ENCODE measurements at places on chromosomes 5 and 9.

DNA sequence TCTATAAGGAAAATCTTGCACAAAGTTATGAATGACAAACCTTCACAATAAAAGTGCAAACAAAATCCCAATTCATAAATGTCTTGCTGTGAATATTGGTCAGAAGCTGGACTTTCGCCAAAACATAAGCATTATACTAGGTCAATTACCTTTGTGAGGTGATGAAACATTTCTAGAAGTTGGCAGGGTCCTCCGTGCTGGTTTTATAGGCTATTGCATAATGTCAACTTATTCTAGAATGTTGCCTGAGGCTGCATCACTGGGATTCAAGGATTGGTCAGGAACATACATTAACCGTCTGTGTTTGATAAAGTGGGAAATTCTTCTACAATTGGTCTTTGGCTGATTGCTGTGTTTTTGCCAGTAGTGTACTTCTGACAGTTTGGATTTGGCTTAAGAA lies 49.8 kb upstream of the PALM2AKAP2 start:
- H3K27ac ChIP-seq, result no peak overlapping the region
- H3K27me3 ChIP-seq, result peaks cover 5% of the 10 kb centered on the region
- H3K4me3 ChIP-seq, result no peak overlapping the region
- no peak for DNase-seq
- peaks cover 2% of the 10 kb centered on the region for H3K4me1 ChIP-seq
- H3K36me3 ChIP-seq, result no peaks in the 10 kb centered on the region

DNA sequence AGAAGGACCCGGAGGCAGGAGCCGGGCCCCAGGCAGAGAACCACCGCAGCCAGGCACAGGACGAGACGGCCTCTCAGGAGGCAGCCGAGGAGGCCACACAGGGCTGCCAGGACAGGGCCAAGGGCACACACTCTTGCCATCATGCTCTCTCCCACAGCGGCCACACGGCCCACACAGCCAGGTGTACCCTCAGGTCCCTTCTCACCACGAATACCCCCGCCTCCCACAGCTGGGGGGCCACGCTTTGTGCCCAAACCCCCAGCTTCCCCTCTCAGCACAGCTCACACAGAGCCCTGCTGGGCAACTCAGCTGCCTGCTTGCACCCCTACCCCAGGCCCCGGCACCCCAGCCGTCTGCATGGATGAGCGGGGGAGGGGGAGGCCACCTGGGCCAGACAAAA lies 5.3 kb downstream of the SSNA1 start:
- H3K27ac ChIP-seq, result no peak overlapping the region
- H3K4me3 ChIP-seq, result no peak overlapping the region
- no peak for DNase-seq
- peaks cover 5% of the 10 kb centered on the region for H3K4me1 ChIP-seq
- peaks cover 15% of the 10 kb centered on the region for H3K36me3 ChIP-seq

- H3K27ac ChIP-seq, result no peak overlapping the region
- peaks cover 11% of the 10 kb centered on the region for H3K36me3 ChIP-seq
- no peaks in the 10 kb centered on the region for H3K4me1 ChIP-seq
- H3K4me3 ChIP-seq, result no peak overlapping the region
Observed at GRCh38 chr9:127876026-127876763, 1.3 kb downstream of the AK1 start.

DNA sequence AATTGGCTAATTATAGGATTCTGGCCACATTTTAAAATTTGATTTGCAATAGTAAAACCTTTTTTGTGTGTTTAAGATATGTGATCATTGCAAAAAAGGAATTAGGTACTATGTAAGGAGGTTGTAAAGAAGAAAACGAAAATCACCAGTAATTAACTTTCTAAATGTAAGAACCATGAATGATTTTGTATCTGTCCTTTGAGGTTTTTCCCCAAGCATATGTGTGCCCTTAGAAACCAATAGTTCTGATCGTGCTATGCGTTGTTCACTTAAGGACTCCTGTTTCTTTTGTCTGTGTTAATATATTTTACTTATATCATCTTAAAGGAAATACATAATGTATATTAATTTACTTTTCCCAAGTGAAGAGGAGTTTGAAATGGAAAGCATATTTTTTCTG lies 410.2 kb downstream of the PSAT1 start:
- no peak overlapping the region for H3K4me3 ChIP-seq
- no peak for DNase-seq
- no peak overlapping the region for H3K27ac ChIP-seq
- peaks cover 4% of the 10 kb centered on the region for H3K4me1 ChIP-seq
- H3K27me3 ChIP-seq, result no peaks in the 10 kb centered on the region

GRCh38 chr9:89597711-89598362 lies 7.0 kb upstream of the GADD45G start:
- H3K4me1 ChIP-seq, result peaks cover 5% of the 10 kb centered on the region
- no peak overlapping the region for H3K4me3 ChIP-seq
- DNase-seq, result peak; percentile 45
- peaks cover 30% of the 10 kb centered on the region for H3K27me3 ChIP-seq
- H3K36me3 ChIP-seq, result no peaks in the 10 kb centered on the region

GRCh38 chr5:1708592-1709141 lies 91.0 kb downstream of the MRPL36 start:
- no peaks in the 10 kb centered on the region for H3K36me3 ChIP-seq
- H3K4me1 ChIP-seq, result peaks cover 9% of the 10 kb centered on the region
- no peak overlapping the region for H3K27ac ChIP-seq
- no peak for DNase-seq
- no peak overlapping the region for H3K4me3 ChIP-seq
- peaks cover 10% of the 10 kb centered on the region for H3K27me3 ChIP-seq

DNA sequence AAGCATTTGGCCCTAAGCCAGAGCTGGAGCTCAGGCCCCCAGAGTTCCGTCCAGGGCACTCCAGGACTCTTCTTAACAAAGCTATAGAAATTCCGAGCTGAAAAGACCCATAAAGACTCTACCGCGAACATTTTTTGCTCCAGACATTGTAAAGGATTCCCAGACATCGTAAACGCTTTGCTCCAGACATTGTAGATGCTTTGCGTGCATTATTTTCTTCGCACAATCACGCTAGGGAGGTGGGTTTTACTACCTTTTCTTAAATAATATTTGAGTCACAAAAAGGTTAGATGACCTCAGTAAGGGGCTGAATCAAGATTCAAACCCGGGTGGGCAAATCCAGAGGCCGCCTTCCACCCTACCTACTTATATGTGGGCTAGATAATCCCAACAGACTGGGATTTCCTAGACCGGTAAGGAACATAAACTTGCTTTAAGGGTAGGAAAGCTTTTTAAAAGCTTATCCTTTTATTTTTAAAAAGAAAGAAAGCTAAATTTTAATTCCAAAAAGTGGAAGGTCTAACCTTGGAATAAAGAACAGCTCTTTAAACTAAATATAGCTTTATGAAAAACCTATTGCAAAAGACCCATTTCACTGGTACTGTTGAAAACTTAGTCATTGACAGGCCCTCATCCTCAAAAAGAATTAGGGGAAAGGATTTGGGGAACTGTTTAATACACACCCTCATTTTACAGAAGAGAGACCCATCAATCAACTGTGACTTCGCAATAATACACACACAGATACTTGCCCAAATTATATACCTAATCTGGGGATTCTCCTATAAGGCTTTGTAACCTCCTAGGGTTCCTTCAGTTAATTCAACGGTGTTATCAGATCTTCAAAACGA lies 822 bp upstream of the TNIP1 start:
- peaks cover 37% of the 10 kb centered on the region for H3K36me3 ChIP-seq
- peak overlapping the region; percentile 86 for H3K27ac ChIP-seq
- no peaks in the 10 kb centered on the region for H3K27me3 ChIP-seq
- H3K4me1 ChIP-seq, result peaks cover 70% of the 10 kb centered on the region
- no peak for DNase-seq

GRCh38 chr5:37714756-37715155 lies 125.1 kb downstream of the GDNF start:
- no peak for DNase-seq
- peaks cover under 1% of the 10 kb centered on the region for H3K4me1 ChIP-seq
- H3K36me3 ChIP-seq, result no peaks in the 10 kb centered on the region
- H3K27ac ChIP-seq, result no peak overlapping the region
- no peak overlapping the region for H3K4me3 ChIP-seq

- H3K36me3 ChIP-seq, result no peaks in the 10 kb centered on the region
- H3K4me3 ChIP-seq, result no peak overlapping the region
- no peaks in the 10 kb centered on the region for H3K27me3 ChIP-seq
- DNase-seq, result no peak
- H3K4me1 ChIP-seq, result peaks cover 2% of the 10 kb centered on the region
Observed at GRCh38 chr9:78357165-78357873, 60.4 kb downstream of the PSAT1 start.

- no peak for DNase-seq
- peaks cover 19% of the 10 kb centered on the region for H3K36me3 ChIP-seq
- H3K4me1 ChIP-seq, result peaks cover 5% of the 10 kb centered on the region
- H3K27me3 ChIP-seq, result no peaks in the 10 kb centered on the region
- no peak overlapping the region for H3K27ac ChIP-seq
Observed at GRCh38 chr9:83633255-83633654, 10.3 kb downstream of the IDNK start.

DNA sequence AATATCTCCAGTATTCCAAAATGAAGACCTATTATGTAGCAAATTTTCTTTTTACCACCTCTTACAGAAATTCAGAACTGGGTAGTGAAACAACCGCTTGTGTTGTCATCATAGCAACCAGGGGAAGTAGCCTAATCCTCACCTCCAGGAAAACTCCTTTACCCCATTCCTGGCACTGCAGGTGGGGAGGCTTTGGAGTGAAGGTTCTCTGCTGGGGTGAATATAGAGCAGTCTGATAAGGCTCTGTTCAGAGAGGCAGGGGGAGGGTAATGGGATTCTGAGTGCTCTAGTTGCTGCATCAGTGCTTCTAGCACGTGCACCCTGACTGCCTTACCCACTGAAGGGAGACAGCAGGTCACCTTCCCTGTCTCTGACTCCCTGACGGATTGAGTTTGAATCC lies 116.2 kb downstream of the MAN2A1 start:
- peaks cover 16% of the 10 kb centered on the region for H3K36me3 ChIP-seq
- no peaks in the 10 kb centered on the region for H3K27me3 ChIP-seq
- H3K4me1 ChIP-seq, result no peaks in the 10 kb centered on the region
- DNase-seq, result no peak
- no peak overlapping the region for H3K4me3 ChIP-seq

All from T-helper 2 cell treated with Interferon-gamma antibody and Interleukin-4, amounts not matched to agents 5 μg/mL and 100 μg/mL, for 36 hours (primary cell).